Activated T-cell treated with anti-CD3 and anti-CD28 coated beads for 48 hours (primary cell): ENCODE measurements at places on chromosomes 1 and 21.

DNA sequence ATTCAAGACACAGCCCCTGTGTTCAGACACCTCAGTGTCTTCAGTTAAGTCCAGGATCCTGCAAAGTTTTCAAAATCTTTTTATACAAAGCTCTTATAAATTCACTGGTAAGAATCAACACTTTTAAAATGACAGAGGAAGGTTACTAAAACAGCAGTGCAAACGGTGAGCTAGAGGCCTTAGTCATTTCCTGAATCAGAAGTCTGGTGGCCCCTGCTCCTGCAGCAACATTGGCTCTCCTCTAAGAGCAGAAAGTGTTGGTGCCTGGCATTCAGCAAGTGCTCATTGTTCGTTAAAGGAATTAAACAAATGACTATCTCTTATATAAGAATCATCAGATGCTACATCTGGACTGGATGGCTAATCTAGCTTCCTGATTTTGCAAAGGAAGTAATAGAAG lies 282.9 kb downstream of the PTGER3 start:
- no peak for DNase-seq

GRCh38 chr21:18204931-18205330 lies 39.7 kb upstream of the CHODL start:
- no peak for DNase-seq

- no peak for DNase-seq
Measured at GRCh38 chr1:215276582-215276981, 194.0 kb downstream of the KCNK2 start.

DNA sequence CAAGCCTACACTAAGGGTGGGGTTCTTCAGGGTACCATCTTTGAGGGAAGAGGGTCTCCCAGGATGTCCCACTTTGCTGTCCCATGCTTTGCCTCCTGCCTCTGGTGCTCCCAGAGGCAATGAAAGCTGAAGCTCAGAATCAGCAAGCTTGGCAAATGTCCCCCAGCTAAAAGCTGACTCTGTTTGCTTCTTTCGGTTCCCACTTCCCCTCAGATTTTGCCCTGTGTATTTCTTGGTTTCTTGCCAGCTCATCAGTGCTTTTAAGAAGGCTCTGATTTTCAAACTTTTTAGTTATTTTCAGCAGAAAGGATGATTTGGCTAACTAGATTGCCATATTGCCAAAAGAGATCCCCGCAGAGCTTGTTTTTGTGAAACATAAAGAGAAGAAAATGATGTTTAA lies 33.1 kb upstream of the COG2 start:
- no peak for DNase-seq

- no peak for DNase-seq
Measured at GRCh38 chr21:34313116-34313515, 50.7 kb upstream of the KCNE2 start.

DNA sequence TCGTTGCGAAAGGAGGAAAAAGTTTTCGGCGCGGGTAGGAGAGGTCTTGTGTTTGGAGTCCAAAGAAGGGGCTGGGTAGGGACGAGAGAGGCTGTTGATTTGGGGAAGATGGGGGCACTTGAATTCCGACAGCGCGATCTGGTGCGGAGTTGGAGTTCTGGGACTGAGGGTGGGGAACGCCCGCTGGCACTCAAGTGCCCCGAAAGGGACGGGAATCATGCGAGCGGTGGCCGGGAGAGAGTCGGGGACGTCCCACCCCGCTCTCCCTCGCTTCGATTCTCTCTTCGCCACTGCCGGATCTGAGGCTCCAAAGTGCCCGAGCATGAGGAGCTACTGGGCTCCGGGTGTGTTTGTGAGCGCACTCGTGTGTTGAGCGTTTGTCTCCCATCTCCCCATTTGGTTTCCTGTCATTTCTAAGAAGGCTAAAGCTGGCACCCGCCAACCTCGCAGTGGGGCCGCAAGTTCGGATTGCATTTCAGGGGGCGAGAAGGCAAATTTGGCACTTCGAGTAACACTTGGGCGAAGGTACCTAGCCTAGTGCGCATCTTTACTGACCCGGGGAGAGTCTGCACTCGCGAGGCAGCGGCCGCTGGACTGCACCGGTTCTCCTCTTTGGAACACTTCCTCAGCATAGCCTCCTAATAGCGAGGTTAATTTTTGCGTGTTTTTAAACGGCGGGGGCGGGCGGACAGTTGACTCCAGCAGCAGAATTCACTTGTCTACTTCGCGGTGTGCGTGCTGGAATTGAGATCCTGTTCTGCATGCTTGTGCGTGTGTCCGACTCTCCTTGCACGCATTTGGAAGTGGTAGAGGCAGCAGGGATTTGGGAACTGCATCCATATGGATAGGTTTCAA lies 1.2 kb downstream of the CHRM3 start:
- no peak for DNase-seq

DNA sequence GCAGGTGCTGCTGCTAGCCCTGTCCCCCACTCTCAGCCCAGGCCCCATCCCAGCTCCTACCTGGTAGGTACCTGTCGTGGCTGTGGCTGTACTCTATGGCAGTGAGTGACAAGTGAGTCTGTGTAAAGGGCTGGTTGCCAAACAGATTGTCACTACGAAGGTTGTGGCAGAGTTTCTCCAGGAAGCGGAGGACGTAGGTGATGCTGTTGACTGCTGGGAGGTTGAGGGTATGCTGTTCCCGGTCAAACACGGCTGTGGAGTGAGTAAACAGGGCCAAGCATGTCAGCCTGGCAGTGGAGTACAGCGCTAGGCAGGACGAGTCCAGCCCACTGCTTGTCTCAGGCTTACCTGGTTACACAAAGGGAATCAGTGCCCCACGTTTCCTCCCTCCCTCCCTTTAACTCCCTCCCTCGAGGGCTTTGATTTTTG lies 24.8 kb upstream of the SLFNL1 start:
- no peak for DNase-seq

DNA sequence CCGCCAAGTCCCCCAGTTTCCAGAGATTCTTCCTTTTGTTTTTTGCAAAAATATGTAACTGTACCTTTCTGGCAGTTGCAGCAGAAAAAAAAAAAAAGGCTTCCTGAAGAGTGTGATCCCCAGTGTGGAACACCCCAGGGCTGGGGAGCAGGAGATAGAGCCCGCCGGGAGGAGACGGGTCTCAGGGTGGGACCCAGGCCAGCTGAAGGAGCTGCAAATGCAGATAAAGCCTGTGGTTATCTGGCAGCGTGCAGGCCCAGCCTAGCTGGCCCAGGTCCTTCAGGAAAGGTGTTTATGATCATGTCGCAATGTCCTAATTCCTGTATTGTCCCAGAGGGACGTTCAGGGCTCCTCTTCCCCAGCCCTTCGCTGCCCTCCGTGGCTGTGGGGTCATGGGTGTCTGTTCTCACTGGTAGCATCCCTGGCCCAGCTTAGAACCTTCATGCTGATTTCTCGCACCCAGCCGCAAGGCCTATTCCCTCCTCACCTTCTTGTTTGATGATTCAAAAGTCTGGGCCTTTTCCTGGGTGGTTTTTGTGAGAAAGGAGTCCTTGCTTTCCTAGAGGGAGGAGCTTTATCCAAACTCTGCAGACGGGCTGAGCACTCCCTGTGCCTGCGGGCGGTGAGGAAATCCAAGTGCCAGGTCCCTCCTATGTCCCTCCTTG lies 26.2 kb downstream of the RNF187 start:
- no peak for DNase-seq

GRCh38 chr1:204323887-204324286 lies 35.8 kb downstream of the PLEKHA6 start:
- peak; percentile 47 for DNase-seq

- DNase-seq = no peak
Measured at GRCh38 chr21:35895598-35895997, 164.7 kb downstream of the SETD4 start.
